Sigmoid colon (tissue), 7 donors: ENCODE measurements at places on chromosomes 2 and 18. TPM values are rescaled to one million over a fixed set of nuclear protein-coding genes. Genes with fewer than 3 reads are reported as not detected.

Gene MCEE
- total RNA-seq = 8.1 TPM

Gene AQP12B
- total RNA-seq = not detected

DNA sequence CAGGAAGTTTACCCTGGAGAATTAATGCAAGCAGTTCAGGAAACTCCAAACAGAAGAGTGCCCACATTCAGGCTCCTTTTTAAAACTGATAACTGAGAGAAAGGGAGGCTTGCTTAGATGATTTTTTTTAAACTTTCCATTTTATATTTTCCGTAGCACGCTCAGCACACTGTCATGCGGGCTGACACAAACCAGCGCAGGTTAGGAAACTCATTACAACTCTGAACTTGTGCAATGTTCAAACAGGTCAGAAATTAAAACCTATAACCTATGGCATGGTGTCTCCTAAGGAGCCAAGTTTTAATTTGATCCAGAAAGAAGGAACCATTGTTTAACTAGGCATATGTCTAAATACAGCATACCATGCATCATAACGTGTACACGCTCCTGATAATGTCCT, 117.7 kb upstream of the SMIM21 start:
- DNase-seq = no peak

GRCh38 chr2:96685577-96686459, 43.3 kb downstream of the FER1L5 start:
- DNase-seq = peak; percentile 60

GRCh38 chr2:64979744-64980143, 9.5 kb upstream of the SLC1A4 start:
- DNase-seq = no peak

Gene TEKT4
- total RNA-seq = not detected

GRCh38 chr18:61861372-61861771, 31.4 kb downstream of the RNF152 start:
- no peak for DNase-seq

GRCh38 chr18:23210526-23210925, 75.2 kb downstream of the CABLES1 start:
- no peak for DNase-seq

Gene CCDC141
- total RNA-seq = 8.6 TPM

GRCh38 chr2:210517264-210517663, 39.1 kb upstream of the CPS1 start:
- DNase-seq = no peak

GRCh38 chr18:11392980-11393885, 216.2 kb upstream of the SLC35G4 start:
- no peak for DNase-seq

DNA sequence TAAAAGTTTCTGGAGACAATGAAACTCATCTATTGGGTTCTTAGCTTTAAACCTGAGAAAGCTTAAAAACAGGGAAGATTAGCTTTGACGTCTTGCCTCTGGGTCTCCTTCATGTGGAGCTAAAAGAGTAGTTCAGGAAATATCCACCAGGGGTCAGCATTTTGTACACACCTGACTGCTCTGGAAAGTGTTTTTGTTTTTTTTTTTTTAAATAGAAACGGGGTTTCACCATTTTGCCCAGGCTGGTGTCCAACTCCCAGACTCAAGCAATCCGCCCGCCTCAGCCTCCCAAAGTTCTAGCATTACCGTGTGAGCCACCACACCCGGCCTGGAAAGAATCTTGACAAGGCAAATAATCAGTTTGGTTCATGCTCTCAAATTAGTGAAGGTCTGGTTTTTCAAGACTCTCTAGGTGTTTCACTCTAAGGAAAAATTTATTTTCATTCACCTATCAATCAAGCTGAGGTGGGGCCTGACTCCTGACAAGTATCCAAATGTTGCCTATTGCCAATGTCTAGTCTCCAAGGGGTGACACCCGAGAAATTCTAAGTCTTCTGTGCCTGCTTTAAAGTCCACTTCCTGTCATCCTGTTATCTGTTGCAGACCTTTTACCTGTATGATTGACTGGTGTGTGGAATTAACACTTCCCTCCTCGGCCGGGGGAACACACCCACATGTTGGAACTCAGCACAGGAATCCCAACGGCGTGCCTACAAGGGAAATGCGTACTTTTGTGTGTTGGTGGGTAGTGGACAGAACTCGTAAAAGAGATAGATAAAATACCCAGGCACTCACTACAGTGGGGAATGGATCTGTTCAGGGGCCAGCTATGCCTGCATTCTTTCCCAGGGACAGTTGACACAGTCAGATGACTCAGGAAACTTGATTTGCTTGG, 11.3 kb downstream of the IL1RN start:
- no peak for DNase-seq

Gene BOK
- total RNA-seq = 81.7 TPM

DNA sequence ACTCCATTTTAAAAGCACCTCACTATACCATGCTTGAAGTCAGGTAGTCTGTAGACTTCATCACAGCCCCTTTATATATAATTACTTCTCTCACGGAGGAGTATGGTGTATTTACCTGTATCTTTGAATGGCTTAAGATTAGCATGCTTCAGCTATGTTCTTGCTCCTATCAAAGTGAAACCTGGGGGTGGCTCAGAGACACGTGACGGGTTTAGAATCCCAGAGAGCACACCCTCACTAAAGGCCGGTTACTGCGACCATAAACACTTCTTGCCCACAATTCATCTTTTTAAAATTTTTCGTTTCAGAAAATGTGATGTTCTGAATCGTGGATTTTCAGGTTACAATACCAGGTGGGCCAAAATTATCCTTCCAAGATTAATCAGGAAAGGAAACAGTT, 3.6 kb downstream of the IAH1 start:
- no peak for DNase-seq

GRCh38 chr2:212387146-212387545, 151.5 kb downstream of the ERBB4 start:
- DNase-seq = no peak

DNA sequence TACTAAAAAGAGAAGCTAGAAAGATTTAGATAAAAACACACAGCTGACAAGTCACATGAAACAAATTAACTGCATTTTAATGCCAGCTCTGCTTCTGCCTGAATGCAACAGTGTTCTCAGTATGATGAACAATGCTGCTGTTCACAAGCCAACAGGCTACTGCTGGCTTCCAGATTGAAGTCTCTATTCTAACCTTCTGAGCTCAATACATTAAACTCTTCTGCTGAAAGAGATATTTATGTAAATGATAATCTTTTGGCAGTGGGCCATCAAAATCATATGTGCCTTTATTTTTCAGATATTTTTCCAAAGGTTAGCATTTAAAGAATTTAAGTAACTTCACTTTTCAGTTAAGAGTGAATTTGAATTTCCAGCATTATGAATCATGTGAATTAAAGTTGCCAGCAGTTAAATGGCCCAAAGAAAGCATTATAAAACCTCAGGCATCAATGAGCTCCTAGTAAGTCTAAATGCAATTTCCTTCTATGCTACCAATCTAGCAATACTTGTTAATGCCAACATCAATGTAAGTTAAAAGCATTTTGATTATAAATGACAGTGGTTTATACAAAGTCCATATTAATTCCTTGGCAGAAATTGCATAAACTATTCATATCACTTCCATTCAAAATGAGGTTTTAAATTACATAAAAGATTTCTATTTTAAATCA, 72.4 kb downstream of the ID2 start:
- no peak for DNase-seq

DNA sequence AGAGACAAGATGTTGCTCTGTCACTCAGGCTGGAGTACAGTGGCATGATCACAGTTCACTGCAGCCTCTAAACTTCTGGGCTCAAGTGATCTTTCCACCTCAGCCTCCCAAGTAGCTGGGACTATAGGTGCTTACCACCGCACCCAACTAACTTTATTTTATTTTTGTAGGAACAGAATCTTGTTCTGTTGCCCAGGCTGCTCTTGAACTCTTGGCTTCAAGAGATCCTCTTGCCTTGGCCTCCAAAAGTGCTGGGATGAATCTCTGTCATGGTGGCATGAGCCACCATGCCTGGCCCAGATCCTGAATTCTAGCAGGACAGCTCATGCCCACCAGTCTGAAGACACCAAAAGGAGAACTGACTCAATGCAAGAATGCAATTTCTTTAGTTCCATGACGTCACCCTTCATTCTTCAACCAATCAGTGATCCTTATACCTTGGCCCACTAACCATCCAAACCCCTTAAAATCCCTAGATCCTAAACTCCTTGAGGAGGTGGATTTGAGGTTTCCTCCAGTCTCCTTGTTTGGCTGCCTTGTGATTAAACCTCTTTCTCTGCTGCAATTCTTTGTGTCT, 25.6 kb upstream of the CXXC1 start:
- DNase-seq = no peak

- peak; percentile 88 for DNase-seq
Observed at GRCh38 chr2:8003462-8004075, 678.3 kb upstream of the ID2 start.

GRCh38 chr2:96694279-96694678, 45.6 kb downstream of the LMAN2L start:
- DNase-seq = no peak

Gene PLEK
- total RNA-seq = 13.2 TPM

DNA sequence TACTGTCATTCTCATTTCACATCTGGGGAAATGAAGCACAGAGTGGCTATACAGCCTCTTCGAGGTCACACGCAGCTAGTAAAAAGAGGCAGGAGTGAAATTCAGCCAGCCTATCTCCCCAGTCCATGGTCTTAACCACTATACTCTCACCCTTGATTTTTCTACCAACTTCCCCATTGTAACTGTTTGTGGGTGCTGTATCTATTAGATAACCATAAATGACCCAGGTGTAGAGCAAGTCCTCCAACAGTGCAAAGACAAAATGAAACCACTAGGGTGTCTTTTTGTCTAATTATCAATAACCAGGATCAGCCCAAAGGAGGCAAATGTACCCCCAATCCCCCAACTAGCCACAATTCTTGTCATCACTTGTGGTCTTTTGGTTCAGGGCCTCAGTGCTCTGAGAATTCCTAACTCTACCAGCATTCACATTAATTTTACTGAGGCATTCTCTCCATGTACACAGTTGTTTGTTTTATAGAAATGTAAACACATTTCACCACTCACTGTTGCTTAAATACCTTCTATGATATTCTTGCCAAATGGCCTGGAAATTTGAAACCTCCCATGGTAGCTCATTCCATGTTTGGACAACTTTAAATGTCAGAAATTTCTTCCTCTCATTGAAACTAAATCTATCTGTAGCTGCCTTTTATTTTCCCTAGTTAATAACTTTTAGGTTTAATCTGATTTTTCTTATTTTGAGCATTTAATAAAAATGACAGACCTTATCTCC, 58.7 kb downstream of the SLC40A1 start:
- no peak for DNase-seq

- no peak for DNase-seq
Observed at GRCh38 chr2:45102579-45103117, 93.4 kb upstream of the SIX2 start.

DNA sequence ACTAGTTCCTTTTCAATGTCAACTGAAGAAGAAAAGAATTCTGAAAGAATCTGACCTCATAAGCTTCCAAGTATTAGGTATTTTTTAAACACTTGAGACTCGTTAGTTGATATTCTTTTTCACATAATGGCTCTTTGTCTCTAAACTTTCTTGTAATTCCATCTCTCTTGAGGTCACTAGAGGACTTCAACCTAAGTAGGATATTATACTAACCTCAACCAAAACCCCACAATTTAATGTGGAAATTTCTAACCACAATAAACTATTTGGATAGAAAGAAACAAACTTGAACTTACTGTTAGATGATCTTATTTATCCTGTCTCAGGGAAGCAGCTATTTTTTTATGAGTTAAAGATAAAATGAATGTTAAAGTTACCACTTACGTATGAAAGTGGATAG, 206.9 kb upstream of the FSIP2 start:
- no peak for DNase-seq

Gene CERKL
- total RNA-seq = not detected

Gene CNDP1
- not detected for total RNA-seq

DNA sequence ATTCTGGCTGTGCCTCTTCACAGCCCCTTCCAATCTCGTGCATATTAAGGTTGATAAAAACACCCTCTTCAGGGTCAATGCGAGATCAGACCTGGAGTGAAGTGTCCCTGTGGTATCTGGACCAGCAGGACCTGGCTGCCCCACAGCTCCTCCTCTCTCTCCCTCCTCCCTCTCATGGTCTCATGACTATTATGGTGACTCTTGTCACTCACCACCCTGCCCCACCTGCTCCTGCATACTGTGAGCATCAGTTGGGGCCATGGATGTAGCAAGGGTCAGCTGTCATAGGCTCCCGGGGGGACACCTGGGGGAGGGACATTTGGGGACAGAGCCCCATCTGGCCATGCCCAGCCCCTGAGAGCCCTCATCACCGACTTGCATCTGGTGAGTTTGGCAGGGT, 50.2 kb downstream of the ODC1 start:
- no peak for DNase-seq

- DNase-seq = no peak
Observed at GRCh38 chr2:49490710-49491109, 336.4 kb upstream of the FSHR start.

GRCh38 chr18:24674200-24674599, 213.8 kb downstream of the HRH4 start:
- no peak for DNase-seq

Gene GPR75
- total RNA-seq = 3.6 TPM

Gene HNMT
- total RNA-seq = 59.2 TPM

DNA sequence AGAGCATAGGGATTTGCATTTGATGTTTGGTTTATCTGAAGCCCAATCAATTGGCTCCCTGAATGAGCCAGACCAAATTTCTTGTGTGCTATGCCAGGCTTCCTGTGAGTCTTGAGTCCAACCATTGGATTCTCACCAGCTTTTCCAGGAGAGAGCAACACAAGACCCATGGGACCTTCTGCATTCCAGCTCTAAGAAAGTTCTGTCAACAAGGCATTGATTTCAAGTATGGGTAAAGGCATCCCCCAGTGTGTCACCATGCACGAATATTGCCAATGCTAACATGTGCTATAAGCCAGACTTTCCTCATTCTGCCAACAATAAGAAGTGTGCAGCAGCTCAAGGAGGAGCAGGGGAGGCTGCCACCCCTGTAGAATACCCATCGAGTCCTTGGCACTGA, 266.6 kb downstream of the ETAA1 start:
- DNase-seq = no peak

- DNase-seq = no peak
Observed at GRCh38 chr18:49648326-49648725, 86.5 kb downstream of the LIPG start.

Gene SLC4A5
- total RNA-seq = 2.1 TPM

Gene SDC1
- not detected for total RNA-seq

Gene INHBB
- 1.1 TPM for total RNA-seq
